ENCODE measurements at places on chromosomes 16 and 17.

- DNase-seq = no peak
Measured at GRCh38 chr17:55174133-55174532, 90.6 kb upstream of the HLF start.

GRCh38 chr16:73233846-73234424, 186.0 kb upstream of the ZFHX3 start:
- no peak for DNase-seq

DNA sequence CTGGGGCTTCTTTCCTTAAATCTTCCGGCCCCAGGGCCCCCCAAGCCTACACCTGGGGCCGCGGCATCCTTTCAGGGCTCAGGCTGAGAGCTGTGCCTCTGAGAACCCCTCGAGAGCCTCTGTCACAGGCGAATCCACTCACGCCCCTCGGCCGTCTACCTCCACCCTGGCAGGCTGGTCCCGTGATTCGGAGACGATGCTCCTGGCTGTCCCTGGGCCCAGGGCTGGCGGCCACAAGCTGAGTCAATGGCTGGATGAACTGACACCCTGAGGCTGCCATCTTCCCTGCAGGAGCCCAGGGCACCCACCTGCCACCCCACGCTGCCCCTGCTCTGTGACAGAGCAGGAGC, 4.4 kb downstream of the TEPSIN start:
- no peak for DNase-seq

DNA sequence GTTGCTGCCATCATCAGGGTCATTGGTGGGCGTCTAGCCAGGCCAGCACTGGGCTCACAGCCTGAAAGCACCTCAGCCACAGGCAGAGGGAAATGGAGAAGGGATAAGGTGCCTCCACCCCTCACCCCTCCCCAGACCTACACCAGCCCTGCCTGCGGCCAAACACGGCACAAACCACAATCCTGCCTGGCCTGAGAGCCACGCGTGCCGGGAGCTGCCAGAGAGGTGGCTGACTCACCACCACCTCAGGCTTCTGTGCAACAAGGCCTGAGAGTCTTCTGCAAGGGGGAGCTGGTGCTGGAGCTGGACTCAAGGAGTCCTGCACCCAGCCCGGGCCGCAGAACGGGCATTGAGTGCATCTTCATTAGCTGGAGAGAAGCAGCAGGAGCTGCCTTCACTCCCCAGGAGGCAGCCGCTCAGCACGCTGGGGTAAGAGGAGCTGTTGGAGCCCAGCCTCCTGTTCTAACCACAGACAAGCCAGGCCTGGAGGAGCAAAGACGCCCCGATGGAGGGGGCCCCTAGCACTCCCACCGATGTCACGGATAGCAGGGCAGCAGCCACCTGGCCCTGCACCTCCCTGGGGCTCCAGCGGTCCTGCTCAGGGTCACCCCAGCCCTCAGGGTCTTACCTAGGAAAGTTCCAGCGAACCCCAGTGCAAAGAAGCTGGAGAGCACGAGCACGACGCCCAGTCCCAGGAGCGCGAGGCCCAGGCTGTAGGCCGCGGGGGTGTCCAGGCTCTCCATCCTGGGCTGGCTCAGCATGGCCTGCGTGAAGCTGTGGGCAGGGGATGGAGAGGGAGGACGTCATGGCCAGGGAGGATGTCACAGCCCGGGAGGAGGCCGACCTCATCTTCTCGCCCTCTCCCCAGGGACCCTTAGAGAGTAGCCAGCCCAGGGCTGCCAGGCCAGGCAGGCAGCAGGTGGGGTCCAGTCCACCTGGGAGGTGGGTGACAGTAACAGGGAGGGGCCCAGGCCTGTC, 16.0 kb upstream of the RASD1 start:
- DNase-seq = peak; percentile 79

DNA sequence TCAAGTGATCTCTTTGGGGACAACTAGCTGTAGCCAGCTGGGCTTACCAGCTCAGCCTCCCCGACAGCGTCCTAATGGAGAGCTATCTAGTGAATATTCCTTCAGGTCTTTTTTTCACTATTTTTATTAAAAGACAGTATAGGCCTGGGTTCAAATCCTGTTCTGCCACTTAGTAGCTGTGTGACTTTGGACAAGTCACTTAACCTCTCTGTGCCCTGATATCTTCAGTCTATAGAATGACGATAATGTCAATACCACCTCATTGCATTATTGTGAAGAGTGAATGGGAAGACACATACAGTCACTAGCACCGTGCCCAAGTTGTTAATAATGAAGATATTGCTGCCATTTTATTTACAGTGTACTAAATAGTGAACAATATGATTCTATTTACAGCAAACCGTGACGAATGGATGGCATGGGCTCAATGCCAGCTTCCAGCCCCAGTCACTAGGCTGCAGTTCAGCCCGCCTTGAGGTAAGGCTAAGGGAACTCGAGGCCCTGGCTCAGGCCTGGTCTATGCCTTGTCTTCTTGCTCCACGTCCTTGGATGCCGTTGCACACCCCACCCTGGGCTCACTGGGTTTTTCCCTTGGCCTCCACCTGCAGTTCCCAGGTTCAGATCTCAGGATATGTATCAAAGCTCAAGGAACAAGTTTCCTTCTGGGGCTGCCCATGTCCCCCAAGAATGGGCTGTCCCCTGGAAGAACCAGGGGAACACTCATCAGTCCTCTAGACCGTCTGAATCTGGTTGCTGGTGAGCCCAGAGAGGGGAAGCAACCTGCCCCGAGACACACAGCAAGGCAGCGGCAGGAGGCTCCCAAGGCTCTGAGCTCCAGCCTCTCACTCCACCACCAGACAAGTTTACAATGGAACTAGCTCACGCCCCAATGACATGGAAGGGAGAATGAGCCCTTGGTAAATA, 95.4 kb upstream of the TNRC6C start:
- no peak for DNase-seq

- peak; percentile 62 for DNase-seq
Measured at GRCh38 chr17:79845601-79845949, 6.3 kb upstream of the CBX4 start.

- DNase-seq = no peak
Measured at GRCh38 chr17:15354256-15354655, 12.9 kb upstream of the TEKT3 start.

DNA sequence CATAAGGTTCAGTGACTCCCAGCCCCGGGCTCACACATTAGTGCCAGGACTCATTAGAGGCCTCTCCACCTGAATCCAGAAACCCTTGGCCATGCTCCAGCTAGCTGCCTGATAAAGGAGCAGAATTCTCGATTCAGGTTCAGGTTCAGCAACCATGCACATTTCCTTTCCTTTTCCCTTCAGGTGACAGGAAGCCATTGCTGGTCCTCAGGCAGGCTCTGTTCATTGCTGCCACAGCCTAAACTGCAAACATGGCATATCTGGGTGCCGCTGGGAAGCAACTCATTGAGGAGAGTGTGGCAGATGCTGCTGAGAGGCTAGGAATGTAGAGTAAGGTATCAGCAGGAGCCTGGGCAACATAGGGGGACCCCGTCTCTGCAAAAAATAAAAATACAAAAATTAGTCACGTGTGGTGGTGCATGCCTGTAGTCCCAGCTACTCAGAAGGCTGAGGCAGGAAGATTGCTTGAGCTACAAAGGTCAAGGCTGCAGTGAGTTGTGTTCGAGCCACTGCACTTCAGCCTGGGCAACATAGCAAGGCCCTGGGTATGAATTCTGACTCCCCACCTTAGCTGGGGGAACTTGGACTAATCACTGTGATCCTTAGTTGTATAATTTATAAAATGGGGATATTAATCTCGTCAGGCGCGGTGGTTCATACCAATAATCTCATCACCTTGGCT, 28.7 kb downstream of the ARL4D start:
- no peak for DNase-seq

GRCh38 chr17:71184716-71185115, 936.1 kb upstream of the SOX9 start:
- DNase-seq = no peak

GRCh38 chr17:75808905-75809621, 24.5 kb downstream of the UNK start:
- DNase-seq = no peak

Measured in MV-4-11 (cell line).